ENCODE measurements at places on chromosomes 6 and 20.

GRCh38 chr6:116447496-116448011 is 13.6 kb upstream of the CALHM6 start:
- DNase-seq: peak; percentile 90

- DNase-seq: peak; percentile 68
Observed at GRCh38 chr6:165884813-165885765, 222.0 kb upstream of the PDE10A start.

DNA sequence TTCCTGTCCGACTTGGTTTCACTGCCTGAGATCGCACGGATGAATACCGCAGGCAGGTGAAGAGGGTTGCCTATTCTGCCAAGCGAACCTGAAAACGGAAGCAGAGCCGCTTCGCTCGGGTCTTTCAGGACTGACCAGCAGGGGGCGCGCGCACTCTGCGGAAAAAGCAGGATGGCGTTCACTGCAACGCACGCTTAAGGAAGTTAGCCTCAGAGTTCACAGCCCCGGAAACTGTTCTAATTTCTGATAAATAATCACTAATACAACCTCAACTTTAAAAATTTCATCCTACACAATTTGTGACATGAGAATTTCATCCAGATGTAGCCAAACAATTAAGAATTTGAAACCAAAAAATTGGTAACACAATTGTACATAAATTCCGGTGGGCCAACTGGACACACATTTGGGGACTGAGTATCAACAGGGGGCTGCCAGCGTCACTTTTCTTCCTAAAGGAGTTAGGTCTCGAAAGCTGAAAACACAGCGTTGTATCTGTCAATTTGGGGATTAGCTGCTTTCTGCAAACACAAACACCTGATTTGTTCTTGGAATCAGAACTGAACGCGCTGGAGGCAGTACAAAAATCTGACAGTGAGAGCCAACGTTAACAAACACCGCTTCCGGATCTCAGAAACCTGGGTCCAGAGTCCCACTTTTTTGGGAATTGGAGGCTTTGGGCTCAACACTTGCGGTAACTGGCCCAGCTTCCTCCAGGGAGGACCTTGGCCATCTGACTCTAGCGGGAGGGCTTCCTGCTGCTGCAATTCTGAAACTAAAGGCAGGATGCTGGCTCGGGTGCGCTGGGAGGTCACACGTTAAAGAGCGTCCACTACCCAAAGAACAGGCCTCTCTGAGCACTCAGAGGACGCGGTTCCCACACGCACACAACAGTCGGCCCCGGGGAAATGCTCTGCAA is 8.8 kb downstream of the PXDC1 start:
- peak; percentile 83 for DNase-seq

DNA sequence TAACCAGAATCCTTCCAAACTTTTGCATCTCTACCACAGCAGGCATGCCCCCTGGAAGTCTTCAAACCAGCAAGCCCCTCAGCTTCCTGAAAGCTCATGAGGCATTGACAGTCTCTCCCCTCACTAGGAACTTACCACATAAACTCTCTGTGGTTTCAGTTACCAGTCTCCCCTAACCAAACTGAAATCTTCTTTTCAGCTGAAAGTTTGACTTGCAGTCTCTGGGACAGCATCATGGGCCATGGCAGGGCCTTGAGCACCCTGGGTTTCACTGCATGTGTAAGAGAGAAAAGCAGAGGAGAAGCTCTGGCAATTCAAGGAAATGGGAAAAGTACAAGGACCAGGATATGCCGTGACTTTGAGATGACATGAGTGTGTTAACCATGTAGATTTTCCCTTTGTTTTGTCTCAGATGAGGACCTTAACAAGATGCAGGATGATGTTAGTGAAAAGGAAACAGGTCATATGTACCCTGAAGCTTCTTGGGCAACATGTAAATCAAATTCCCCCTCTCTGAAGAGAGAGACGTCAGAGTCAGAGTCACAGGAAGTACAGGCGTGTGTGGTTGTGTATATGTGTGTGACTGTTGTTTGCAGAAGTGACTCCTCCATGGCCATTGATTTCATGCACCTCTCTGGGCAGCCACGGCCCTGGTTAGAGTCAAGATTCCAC is 106.3 kb downstream of the TNFRSF21 start:
- no peak for DNase-seq

GRCh38 chr6:15512721-15513120 is 150.1 kb downstream of the DTNBP1 start:
- no peak for DNase-seq

- DNase-seq: no peak
Observed at GRCh38 chr6:128168244-128168643, 267.4 kb upstream of the THEMIS start.

DNA sequence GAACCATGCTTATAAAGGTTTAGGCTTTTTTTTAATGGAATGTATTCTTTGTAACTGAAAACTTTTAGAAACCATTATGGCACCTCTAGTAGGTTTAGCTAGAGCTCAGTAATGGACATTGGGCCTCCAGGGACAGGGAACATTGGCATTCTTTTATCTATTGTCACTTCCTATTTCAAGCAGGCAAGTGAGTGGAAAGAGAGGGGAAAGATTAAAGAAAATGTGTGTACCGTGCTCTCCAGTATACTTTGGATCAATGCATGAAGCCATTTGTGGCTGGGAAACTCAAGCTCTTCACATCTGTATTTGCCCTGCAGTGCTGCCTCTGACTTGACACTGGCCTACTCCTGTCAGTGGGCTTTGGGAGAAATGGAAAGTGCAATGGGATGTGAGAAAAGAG is 18.6 kb downstream of the RBM24 start:
- no peak for DNase-seq

DNA sequence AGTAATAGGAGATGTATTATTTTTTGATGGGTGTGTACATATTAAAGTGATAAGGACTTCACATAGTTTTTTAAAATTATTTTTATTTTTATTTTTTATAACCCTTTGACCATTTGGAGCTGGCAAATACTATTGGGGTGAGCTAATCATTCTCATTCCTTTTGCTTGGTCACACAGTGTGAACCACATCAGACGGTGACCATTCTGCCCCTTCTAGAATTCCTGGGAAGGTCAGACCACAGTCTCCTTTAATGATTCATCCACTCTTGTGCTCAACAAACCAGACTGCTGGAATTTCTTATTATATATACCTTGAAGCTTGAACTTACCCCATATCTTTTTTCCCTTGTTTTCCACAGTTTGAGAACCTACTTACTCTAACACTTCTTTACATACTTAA is 23.9 kb upstream of the PRL start:
- DNase-seq: peak; percentile 91

GRCh38 chr6:12363651-12364381 is 73.7 kb downstream of the EDN1 start:
- no peak for DNase-seq

DNA sequence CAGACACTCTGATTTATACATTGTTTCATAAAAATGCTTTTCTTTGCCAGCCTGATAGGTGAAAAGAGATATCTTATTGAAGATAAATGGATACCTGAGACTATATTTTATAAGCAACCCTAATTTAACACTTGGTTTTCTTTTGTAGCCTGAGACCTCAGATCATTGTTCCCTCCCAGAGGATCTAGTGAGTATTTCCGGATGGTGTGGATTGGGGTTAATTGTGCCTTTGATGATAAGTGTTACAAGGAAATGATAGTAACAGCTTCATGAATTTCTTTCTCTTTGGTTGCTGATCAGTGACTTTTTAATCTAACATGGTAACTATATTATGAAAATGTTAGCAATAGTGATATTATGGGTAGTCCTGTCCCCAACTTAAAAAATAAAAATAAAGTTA is 30.4 kb downstream of the KDM1B start:
- no peak for DNase-seq

GRCh38 chr6:32852844-32853540 is 512 bp downstream of the TAP1 start:
- DNase-seq: peak; percentile 45

DNA sequence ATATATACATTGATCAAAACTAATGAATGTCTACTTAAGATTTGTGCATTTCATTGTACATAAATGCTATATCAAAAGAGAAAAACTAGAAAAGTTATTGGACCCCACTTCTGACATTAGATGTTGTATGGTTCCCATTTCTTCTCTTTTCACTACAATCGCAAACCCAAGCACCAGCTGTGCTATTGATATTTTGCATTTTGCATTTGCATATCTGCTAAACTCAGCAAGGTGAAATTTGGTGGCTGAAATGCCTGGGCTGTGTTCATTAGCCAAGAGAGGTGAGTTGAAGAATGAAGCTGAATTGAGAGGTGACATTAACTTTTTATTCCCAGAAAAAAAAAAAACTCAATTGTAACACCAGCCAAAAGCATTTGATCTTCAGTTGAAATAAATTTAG is 232.1 kb upstream of the TENT5A start:
- DNase-seq: no peak

DNA sequence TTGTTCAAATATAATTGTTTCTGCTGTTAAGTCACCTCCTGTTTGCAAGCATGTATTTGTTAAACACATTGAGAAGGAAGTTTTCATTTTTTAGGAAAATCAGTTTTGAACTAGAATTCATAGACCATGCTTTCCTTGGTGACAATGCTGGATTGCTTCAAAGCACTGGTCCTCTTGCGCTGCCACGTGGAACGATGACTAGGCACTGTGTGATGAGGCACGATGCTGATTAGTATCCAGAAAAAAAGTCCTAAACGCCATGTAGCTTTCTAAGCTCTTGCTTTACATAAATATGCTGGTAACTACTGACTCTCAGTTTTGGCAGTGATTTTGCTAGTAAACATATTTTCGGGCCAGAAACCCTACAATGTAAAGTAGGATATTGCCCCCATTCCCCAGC is 11.1 kb upstream of the EXOC2 start:
- DNase-seq: no peak

DNA sequence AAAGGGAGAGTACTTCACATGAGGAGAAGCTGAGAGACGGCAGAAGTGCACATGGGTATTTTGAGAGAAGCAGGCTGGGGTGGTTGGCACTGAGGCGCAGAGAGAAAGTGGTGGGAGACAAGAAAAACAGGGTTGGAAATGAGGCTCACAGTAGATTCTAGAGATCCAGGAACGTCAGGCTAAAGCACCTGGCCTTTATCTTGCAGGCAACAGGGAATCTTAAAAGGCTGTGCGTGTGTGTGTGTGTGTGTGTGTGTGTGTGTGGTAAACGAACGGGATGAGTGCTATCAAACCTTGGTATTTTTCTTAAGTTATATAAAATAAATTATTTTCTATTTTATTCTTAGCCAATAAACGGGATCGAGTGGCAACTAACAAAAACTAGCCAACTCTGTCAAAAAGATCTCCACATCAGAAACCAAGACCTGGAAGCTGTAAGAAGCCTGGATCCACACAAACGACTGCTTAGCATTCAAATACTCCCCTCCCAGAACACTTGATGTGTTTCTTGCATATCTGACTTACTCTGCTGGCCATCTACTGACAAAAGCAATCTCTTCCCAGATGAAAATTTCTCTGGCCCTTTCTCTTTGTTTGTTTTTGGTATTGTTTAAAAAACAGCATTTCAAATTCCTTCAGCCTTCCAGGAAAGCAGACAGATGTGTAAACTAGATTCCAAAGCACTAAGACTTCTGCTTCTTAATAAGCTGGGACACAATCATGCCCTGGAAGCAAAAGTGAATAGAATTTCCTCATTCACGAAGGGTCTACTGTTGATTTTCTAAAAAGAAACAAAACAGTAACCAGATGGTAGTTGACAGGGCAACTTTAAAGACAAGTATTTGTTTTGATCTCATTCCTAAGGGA is 44.8 kb upstream of the FABP7 start:
- no peak for DNase-seq

- DNase-seq: peak; percentile 23
Observed at GRCh38 chr20:62688855-62689460, 19.7 kb upstream of the NTSR1 start.

DNA sequence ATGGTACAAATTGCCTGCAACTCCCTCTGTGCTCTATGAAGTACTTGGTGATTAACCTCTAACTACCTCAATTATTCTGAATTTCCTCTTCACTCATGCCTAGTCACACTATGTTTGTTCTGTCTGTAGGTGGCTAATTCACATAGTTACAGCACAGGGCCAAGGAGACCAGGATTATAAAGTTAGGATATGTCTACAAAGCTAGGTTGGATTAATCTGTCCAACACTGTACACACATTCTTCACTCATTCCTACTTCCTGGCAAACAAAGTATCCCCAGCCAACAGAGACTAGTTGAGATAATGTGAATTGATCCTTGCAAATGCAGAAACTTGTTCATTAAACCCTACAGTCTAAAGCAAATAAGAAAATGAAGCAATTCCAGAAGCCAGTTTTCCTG is 269.8 kb downstream of the HACE1 start:
- no peak for DNase-seq

DNA sequence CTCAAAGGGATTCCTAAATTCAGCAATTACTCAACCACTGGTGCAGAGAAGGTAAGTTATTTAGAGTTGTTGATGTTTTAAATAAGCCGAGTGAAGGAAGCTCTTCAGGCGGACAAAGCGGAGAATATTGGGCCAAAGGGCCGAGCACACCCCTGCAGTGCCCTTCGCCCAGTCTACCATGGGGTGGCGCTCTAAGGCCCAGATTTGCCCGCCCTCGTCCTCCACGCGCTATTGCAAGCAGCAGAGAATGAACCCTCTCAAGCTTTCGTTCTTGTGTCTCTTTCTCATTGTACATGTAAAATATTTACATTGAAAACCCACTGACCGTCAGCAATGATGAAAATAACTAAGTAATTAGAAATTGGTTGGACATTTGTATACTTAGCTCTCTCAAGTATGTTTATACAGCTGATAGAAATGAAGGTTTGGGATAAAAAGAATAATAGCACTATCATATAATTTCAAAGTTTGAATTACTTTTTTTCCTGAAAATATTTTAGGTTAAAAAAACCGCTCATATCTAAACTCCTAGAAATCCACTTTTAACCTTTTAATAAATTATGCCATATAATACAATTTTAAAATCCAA is 195.0 kb upstream of the CEP162 start:
- peak; percentile 78 for DNase-seq
